MCF 10A (cell line): ENCODE measurements at places on chromosomes 2 and 18. TPM values are rescaled to one million over a fixed set of nuclear protein-coding genes. Genes with fewer than 3 reads are reported as not detected.

MC5R gene
- not detected in 2 replicates for total RNA-seq

PROKR1 gene
- total RNA-seq: not detected in 2 replicates

EVX2 gene
- not detected in 2 replicates for total RNA-seq

ITGB1BP1 gene
- total RNA-seq: 124 and 125 TPM in 2 replicates

GPR45 gene
- not detected in 2 replicates for total RNA-seq

SLC16A14 gene
- 0.56 and 1.8 TPM in 2 replicates for total RNA-seq

MROH2A gene
- total RNA-seq: not detected in 2 replicates

EXOC6B gene
- total RNA-seq: 24.7 and 34.7 TPM in 2 replicates

LYG1 gene
- 0.42 and 1.2 TPM in 2 replicates for total RNA-seq

GALNT14 gene
- total RNA-seq: 4.6 and 6.8 TPM in 2 replicates

C2orf80 gene
- total RNA-seq: not detected in 2 replicates

SLC9A4 gene
- total RNA-seq: 0.07 TPM in 1 of 2 replicates, not detected in the other

GPR17 gene
- total RNA-seq: not detected in 2 replicates

TBR1 gene
- 0.12 and 0.26 TPM in 2 replicates for total RNA-seq

REG3A gene
- not detected in 2 replicates for total RNA-seq

IL1RL1 gene
- total RNA-seq: 10.0 and 25.6 TPM in 2 replicates

SPC25 gene
- total RNA-seq: 2.5 and 3.5 TPM in 2 replicates

AQP12A gene
- not detected in 2 replicates for total RNA-seq

CABYR gene
- total RNA-seq: 3.0 TPM in 2 replicates

WDR54 gene
- 16.4 and 19.9 TPM in 2 replicates for total RNA-seq

CGREF1 gene
- total RNA-seq: 10.9 and 12.9 TPM in 2 replicates

MYO5B gene
- total RNA-seq: 25.9 and 26.7 TPM in 2 replicates

SERPINB11 gene
- not detected in 2 replicates for total RNA-seq

ELAC1 gene
- total RNA-seq: 10.8 and 14.0 TPM in 2 replicates

ALLC gene
- not detected in 2 replicates for total RNA-seq

C1QL2 gene
- not detected in 2 replicates for total RNA-seq

KCNE4 gene
- total RNA-seq: not detected in 2 replicates

MXD1 gene
- total RNA-seq: 63.6 and 71.8 TPM in 2 replicates

ALK gene
- 0.07 TPM in 1 of 2 replicates, not detected in the other for total RNA-seq

RGPD5 gene
- total RNA-seq: 35.0 and 60.4 TPM in 2 replicates

ABCG8 gene
- total RNA-seq: not detected in 2 replicates

POTEE gene
- not detected in 2 replicates for total RNA-seq

IL1F10 gene
- total RNA-seq: not detected in 2 replicates

CD207 gene
- total RNA-seq: not detected in 2 replicates

ACMSD gene
- not detected in 2 replicates for total RNA-seq

AQP12B gene
- total RNA-seq: not detected in 2 replicates

RFTN2 gene
- total RNA-seq: not detected in 2 replicates

FBXO36 gene
- 2.2 and 3.6 TPM in 2 replicates for total RNA-seq

LDAH gene
- 16.8 and 17.0 TPM in 2 replicates for total RNA-seq

PLCD4 gene
- total RNA-seq: 0.40 and 0.86 TPM in 2 replicates

HOXD12 gene
- not detected in 2 replicates for total RNA-seq

GATA6 gene
- total RNA-seq: 6.7 and 14.0 TPM in 2 replicates

SCG2 gene
- total RNA-seq: 0.52 and 0.84 TPM in 2 replicates
